ENCODE measurements at places on chromosomes 4 and X. TPM values are rescaled to one million over a fixed set of nuclear protein-coding genes. Genes with fewer than 3 reads are reported as not detected.

DNA sequence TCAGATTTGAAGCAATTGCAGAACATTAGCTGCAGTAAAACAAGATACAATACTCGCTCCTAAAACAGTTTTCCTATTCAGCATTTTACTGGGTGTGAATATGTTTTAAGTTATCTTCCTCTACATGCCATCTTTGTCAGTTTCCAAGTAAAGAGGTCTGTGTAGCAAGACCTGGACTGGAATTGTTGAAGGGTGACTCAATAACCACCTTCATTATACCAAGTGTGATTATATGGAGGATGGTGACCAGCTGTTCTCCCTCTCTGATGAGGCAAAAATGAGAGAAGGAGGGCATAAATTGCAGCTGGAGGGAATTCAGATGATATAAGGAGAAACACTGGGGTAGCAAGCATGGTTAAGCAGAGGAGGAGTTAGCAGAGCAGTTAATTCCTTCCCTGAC is 922.1 kb upstream of the SLIT2 start:
- DNase-seq = no peak

GRCh38 chr4:94491322-94491721 is 39.6 kb downstream of the PDLIM5 start:
- DNase-seq = no peak

UGT2B17 gene
- total RNA-seq = not detected

LDB2 gene
- total RNA-seq = not detected

DNA sequence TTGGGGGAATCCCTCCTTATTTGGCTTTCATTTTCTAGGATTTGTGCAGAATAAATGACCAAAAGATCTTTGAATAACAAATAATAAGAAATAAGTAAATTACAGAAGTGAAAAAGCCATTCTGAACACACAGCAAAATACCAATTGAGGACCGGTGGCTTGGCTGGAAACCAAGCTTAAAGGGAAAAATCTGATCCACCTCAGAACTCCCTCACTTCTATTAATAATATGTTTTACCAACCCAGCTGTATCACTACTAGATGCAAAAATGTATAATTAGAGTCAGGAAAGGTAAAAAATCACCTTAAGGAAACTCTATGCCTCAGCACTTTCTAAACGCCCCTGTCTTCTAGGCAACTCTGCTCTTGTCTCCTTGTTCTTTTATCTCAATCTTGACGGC is 77.3 kb downstream of the TSPAN5 start:
- no peak for DNase-seq

TLR3 gene
- total RNA-seq = 1.5 TPM

DNA sequence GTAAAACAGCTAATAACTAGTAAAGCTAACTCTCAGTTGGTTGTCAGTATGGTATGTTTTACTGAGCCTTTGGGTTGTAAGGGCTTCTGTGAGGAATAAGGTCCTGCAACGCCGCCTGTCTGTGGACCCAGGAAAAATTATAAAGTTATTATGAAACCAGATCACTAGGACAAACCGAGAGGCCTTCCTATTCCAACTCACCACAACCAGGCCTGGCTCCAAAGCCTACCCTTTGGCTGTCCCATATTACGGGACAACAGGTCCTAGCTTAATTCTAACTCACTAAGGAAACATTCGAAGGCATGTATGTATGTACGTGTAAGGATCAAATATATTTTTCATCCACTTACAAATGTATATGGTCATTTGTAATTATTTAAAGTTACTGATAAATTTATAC is 1.4 kb downstream of the ANKRD17 start:
- peak; percentile 49 for DNase-seq

DNA sequence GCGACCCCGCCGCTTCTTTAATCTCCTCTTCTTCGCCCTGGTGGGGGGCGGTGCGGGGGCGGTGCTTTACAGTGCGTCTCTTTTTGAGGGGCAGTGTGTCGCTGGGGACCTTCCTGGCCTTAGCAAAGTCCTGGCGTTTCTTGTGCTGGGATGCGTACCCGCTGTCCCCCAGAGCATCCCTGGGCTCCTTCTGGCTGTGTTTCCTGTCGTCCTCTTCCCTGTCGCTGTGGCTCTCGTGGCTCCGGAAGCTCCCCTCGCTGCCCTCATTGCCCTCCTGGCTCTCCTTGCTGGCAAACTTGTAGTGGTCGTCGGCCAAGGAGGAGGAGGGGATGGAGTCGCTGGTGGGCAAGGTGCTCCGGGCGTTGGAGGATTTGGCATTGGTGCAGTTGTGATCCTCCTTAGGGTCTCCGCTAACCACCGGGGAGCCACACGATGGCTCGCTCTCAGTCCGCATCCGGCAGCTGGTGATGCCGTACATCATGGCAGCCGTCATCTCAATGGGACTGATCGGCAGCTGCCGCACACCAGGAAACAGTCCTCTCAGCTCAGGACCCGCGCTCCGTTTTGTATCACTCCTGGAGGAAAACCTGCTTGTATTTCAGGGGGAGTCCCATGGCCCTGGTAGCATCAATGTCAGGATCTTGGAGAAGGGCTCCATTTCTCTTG is 30.4 kb upstream of the TMSB15A start:
- peak; percentile 4 for DNase-seq

- no peak for DNase-seq
Measured at GRCh38 chr4:128255906-128256305, 31.7 kb downstream of the PGRMC2 start.

All from T-helper 17 cell (primary cell).